GM12892 (cell line): ENCODE measurements at places on chromosomes 2 and 18.

DNA sequence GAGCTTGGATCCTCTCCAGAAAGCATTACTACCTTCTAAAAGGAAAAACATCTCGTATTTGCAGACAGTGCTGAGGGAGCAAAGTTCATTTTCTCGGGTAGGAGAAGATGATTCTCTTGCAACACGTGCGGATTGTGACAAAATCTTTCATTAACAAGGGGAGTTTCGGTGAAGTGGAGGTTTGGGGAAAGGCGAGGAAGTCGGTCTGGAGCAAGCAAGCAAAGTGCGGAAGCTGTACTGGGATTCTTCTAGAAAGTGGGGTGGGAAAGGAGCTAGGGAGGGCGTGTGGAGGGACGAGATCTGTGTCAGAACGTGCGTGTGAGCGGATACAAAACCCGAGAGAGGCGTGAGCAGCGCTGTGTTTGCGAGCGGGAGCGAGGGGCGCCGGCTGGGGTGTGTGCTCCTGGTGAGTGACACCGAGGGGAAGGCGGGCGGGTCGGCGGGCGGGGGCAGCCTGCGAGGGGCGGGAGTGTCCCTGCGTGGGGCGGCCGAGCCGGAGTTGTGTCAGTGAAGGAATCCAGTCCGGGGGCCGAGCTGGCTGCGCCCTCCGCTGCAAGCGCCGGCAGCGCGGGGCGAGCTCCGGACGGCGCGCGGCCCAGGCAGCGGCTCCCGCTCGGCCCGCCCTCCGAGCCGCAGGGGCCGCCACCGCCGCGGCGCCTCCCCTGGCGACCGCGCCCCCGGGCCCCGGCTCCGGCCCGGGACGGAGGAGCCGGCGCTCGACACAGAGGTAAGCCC is at the start of gene SPATS2L:
Gene SPATS2L, plus strand, starts transcription at position 498 of the 735 bp plus-strand sequence. CDS start 82,552 bp downstream, outside the sequence.
- peak; percentile 43 for DNase-seq

GRCh38 chr2:85744741-85745601 is 8.8 kb upstream of the ATOH8 start:
- no peak for DNase-seq

DNA sequence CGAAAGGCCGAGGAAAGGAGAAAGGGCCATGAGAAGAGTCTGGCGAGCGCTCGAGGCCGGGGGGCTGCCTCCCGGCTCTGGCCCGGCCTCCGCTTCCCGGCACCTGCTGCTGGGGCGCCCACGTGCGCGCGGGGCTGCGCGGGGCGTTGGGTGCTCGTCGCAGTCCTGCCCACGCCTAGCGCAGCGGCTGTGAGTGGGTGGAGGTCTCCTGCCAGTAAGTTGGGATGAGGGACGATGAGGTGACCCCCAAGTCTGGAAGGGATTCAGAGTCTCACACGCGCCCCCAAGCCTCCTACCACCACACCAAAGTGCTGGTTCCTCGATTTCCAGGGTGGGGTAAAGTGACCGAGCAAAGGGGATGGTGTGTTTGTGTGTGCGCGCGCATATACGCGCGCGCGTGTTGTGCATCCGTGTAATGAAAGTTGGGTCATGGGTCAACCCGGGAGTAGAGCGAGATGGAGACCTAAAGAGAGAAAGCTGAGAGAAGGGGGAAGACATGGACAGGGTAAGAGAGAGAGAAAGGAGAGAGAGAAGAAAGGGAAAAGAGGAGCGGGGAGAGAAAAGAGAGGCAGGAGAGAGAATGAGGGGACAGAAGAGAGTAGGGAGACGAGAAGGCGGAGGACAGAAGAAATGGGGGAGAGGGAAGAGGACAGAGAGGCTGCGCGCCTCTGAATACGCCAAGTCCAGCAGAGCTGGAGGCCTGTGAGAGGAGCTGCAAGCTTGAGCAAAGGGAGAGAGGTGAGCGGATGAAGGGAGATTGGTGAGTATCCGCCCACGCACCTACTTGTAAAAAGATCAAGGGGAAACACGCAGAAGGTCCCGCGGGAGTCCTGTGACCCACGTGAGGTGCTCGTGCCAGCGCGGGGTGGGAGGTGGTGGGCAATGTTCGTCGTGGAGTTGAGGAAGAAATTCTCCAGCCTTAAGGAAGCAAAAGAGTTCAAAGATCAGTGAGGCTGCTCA is 1.7 kb upstream of the NETO1 start:
- peak; percentile 5 for DNase-seq

DNA sequence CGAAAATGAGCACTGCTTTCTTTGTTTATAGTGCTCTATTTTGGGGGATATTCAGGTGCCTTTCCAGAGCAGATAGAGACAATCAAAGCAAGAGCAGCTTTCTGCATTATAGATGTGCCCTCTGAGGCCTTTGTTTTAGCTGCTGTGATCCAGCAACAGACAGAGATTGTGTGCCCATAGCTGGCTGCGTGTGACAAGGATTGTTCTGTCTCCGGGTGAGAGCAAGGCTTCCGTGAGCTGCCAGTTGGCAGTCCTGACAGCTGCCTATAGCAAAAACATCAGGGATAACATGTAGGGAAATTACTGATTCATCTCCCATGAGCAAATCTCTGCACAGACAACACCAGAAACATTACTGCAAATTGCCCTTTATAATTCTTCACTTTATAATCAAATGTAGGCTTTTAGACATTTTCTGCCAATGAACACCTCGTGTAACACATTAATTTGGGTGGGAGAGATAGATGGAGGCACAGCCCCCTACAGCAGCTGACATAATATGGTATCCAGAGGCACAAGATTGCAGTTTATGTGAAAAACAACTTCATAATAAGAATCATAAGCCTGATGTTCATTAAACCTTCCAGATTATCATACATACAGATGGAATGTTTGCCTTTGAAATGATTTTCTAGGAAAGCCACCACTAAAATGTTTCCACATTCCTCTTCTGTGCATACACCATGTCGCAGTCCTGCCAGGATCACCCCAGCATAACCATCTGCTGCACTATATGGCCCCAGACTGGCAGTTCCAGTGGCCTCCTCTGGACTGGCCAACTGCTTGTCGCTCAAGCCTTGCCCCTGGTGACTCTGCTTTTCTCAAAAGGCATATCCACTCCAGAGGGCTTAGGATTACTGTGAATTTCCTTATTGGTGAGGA is 131.2 kb downstream of the TRIB2 start:
- DNase-seq, result no peak

- no peak for DNase-seq
These were observed 251.3 kb downstream of the PLCL1 start for GRCh38 chr2:198055716-198056115.

- peak; percentile 51 for DNase-seq
These were observed 2.7 kb upstream of the RNPEPL1 start for GRCh38 chr2:240565333-240566202.

GRCh38 chr2:206481056-206481455 is 37.7 kb downstream of the ADAM23 start:
- no peak for DNase-seq

- no peak for DNase-seq
These were observed 141.3 kb downstream of the PXDN start for GRCh38 chr2:1603059-1603458.

DNA sequence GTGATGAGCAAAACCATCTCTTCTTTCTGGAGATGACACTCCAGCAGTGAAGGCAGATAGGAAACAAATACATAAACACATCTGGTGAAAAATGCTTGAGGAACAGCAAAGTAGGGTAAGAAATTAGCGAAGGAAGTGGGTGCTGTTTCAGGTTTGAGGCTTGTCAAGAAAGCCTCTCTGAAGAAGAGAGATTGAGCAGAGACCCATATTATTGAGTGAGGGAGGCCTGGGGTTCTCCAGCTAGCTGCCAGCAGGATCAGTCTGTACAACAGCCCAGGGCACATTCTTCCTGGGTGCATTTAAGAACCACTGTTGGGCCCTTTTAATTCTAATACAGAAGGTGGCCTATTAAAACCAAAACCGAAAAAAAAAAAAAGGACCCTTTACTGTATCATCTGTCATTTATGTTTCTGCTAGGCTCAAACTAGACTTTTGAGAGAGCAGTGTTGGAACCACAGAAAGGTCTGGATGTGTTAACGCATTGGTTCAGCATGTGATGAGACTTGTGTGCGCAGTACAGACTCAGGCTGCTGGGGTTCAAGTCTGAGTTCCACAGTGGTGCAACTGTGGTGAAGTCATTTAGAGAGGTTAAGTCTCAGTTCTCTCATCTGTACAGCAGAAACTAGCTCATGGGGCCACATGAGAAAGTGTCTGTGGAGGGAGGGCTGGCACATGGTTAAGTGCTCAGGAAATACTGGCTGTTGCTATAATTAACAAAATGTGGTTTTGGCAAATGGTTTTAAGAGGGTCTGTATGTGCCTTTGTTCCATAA is 28.9 kb downstream of the MGAT5 start:
- no peak for DNase-seq

DNA sequence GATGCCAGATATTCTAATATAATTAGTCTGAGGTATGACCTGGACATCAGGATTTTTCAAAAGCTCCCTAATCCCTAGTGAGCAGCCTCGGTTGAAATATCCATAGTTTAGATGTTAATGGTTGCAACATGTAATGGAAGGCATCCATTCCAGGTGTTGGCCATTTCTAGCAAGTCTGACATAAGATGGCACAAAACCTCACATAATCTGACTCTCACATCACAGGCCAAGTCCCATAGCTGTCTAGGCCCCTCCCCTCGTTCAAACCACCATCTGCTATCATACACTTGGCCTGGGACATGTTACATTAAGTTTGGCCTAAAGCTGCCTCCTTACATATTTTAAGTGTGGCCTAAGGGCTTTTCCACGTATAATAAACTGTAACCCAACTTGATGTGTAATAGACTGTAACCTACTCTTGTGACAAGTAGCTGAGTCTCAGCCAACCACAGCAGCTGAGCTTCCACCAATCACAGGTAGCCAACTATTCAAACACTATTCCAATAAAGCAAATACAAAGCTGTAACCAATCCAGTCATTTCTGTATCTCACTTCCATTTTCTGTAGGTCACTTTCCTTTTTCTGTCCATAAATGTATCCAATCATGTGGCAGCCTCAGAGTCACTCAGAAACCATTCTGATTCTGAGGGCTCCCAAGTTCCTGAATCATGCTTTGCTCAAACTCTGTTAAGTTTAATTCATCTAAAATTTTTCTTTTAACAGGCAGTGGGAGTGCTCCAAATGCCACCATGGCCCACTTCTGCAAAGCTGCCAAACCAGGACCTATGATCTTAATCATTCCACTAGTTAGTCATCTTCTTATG is 59.4 kb downstream of the ADD2 start:
- DNase-seq, result no peak
